ENCODE measurements at places on chromosomes 7 and 10. TPM values are rescaled to one million over a fixed set of nuclear protein-coding genes. Genes with fewer than 3 reads are reported as not detected.

- DNase-seq: no peak
- H3K4me1 ChIP-seq: no peaks in the 10 kb centered on the region
- H3K4me3 ChIP-seq: no peak overlapping the region
- H3K36me3 ChIP-seq: no peaks in the 10 kb centered on the region
- no peak overlapping the region for H3K27ac ChIP-seq
Observed at GRCh38 chr7:105298439-105298894, 90.3 kb downstream of the SRPK2 start.

GRCh38 chr10:51937308-51938140, 238.1 kb upstream of the CSTF2T start:
- no peaks in the 10 kb centered on the region for H3K36me3 ChIP-seq
- no peak overlapping the region for H3K27ac ChIP-seq
- H3K4me3 ChIP-seq: no peak overlapping the region
- no peaks in the 10 kb centered on the region for H3K4me1 ChIP-seq

DNA sequence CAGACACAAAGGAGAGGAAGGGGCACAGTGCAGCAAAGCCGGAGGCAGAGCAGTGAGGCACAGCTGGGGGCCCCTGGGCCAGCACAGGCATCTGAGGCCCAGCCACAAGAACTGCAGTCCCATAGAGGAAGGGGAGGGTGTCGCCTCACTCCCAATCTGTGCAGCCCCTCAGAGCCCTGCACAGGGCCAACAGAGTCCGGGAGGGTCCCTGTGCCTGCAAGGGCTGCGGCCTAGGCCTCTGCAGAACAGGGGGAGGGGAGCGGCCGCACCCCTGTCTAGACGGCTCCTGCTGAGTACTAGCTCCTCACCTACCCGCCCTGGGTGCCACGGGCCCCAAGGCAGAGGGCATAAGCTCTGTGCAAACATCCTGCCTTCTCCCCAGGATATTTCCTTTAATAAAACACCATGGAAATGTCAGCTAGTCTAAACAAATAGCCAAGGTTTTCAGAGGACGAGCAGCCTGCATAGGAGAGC, 32.4 kb upstream of the RET start:
- no peaks in the 10 kb centered on the region for H3K36me3 ChIP-seq
- H3K27ac ChIP-seq: no peak overlapping the region
- DNase-seq: no peak
- no peaks in the 10 kb centered on the region for H3K27me3 ChIP-seq
- H3K4me3 ChIP-seq: no peak overlapping the region
- H3K4me1 ChIP-seq: no peaks in the 10 kb centered on the region

DNA sequence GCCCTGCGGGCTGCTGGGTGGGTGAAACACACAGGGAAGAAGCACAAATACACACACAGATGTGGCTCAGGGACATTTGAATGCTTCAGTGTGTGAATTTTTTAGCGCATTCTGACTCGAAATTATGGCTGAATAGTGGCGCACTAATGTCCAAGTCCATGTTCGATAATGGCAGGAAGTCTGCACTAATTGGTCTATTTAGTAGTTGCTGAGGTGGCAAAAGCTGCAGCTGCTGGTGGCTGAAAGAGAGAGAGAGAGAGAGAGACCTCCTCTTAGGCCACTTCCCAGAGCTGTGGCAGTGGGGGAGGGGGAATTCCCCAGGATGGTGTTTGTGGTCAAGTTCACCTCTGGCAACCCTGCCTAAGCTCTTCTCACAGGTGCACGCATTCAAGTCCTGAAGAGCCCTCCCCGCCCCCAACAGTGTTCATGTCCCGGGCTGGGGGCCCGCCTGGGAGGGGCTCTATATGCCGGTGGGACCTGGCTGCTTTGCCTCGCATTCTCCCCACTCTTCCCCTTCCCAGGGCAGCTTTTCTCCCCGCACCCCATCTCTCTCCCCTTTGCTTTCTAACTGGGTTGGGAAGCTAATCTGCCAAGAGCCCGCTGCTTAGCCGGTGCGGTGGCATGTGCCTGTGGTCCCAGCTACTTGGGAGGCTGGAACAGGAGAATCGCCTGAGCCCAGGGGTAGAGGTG, 6.0 kb upstream of the MNX1 start:
- H3K4me3 ChIP-seq: no peak overlapping the region
- H3K4me1 ChIP-seq: peaks cover 6% of the 10 kb centered on the region
- H3K27me3 ChIP-seq: no peaks in the 10 kb centered on the region
- no peak for DNase-seq
- H3K36me3 ChIP-seq: no peaks in the 10 kb centered on the region

GRCh38 chr10:1050554-1050953, 1.6 kb upstream of the IDI1 start:
- H3K27me3 ChIP-seq: no peaks in the 10 kb centered on the region
- peaks cover 15% of the 10 kb centered on the region for H3K4me1 ChIP-seq
- DNase-seq: no peak
- H3K27ac ChIP-seq: peak overlapping the region; percentile 99
- no peaks in the 10 kb centered on the region for H3K36me3 ChIP-seq

GRCh38 chr10:131006458-131007256, 304.9 kb downstream of the TCERG1L start:
- no peak overlapping the region for H3K27ac ChIP-seq
- no peaks in the 10 kb centered on the region for H3K36me3 ChIP-seq

Gene EIF3A
- total RNA-seq: 91.2 TPM

GRCh38 chr10:119406601-119407253, 135.8 kb downstream of the RGS10 start:
- H3K36me3 ChIP-seq: no peaks in the 10 kb centered on the region
- DNase-seq: no peak
- no peak overlapping the region for H3K27ac ChIP-seq

- H3K4me3 ChIP-seq: no peak overlapping the region
- no peaks in the 10 kb centered on the region for H3K36me3 ChIP-seq
- no peak for DNase-seq
- peaks cover 10% of the 10 kb centered on the region for H3K4me1 ChIP-seq
- H3K27ac ChIP-seq: no peak overlapping the region
Observed at GRCh38 chr10:78297997-78298396, 264.3 kb downstream of the RPS24 start.

DNA sequence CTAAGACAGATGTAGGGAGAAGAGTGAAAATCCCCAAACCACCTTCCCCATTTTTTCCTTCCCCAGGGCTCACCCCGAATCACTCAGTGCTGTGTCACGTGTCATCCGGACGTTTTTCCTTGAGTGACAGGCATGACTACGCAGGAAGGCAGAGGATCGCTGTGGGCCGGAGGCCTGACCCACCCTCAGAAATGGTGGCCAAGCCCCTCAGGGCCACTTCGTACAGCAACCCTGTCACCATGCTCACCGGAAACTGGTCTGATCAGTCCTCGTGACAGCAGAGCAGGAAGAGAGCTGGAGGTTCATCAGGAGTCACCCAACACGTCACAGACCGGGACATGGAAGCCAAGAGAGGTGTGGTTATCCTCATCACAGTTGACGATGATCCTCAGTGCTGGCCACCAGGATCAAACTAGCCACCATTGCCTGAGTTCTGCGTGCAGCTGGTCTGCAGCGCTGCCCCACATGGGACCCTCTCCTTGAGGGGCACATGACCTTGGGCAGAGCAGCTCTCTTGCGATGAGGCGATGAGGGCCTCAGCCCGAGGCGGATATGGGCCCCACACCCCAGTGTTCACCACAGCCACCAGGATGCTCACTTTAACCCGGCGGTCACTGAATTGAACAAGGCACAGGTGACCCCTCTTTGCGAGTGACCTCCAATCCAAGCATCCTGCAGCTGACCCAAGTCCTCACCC, 99.3 kb upstream of the INSIG1 start:
- no peaks in the 10 kb centered on the region for H3K4me1 ChIP-seq

Gene WNT8B
- 0.37 TPM for total RNA-seq

DNA sequence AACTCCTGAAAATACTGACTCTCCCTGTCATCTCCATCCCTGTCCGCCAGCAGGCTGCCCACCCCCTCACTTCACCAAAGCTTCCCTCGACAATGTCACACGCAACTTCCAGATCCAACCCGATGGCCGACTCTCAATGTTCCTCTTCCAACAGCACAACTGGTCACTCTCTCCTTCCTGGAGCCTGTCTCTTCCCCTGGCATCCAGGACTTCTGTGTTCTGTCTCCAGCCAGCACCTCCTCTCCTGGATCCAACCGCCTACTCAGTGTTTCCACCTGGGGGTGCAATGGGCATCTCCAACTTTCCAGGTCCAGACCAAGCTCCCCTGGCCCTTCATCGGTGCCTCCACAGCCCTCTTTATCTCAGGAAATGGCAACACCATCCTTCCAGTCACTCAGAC, 8.6 kb downstream of the CPA5 start:
- no peak overlapping the region for H3K4me3 ChIP-seq
- H3K36me3 ChIP-seq: no peaks in the 10 kb centered on the region
- peaks cover 11% of the 10 kb centered on the region for H3K4me1 ChIP-seq
- H3K27ac ChIP-seq: no peak overlapping the region
- DNase-seq: no peak

Gene SLC39A12
- 0.47 TPM for total RNA-seq

DNA sequence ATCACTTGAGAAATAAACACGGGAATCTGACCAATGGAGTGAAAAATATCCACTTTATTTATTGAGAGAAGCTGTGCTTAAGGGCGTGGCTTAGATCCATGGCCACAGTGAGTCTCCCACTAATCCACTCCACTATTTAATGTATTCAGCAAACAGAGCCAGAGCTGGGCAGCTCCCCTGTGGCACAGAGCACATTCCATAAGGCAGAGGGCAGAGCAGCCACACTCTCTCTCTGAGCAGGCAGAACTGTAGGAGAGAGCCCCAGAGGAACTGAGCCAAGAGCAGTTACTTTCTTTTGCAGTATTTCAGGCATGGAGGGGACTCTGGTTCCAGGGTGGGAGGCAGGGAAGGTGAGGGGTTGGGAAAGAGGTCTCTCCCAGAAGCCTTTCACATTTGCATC, 106.0 kb downstream of the GALNT17 start:
- H3K36me3 ChIP-seq: no peaks in the 10 kb centered on the region
- H3K4me3 ChIP-seq: no peak overlapping the region
- H3K4me1 ChIP-seq: peaks cover 49% of the 10 kb centered on the region
- peak overlapping the region; percentile 80 for H3K27ac ChIP-seq

DNA sequence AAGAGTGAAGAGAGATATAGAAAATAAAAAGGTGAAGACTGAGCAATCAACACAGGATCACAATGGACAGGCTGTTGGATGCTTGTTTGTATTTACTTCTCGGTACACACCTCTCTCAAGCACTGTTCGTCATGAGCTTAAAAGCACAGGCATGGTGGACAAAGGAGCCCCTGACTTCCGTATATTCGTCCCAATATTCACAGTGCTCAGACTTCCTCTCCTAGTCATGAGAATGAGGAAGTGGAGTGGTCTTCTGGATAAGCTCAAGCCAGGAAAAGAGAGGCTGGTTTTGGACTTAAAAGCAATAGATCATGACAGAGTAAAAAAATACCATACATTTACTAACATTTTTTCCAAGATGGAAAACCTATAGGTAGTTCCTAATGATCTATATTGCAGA, 172.5 kb downstream of the SORCS1 start:
- H3K27me3 ChIP-seq: no peaks in the 10 kb centered on the region
- no peaks in the 10 kb centered on the region for H3K4me1 ChIP-seq
- no peak overlapping the region for H3K4me3 ChIP-seq

GRCh38 chr10:99234791-99235657, 628 bp downstream of the HPSE2 start:
- H3K27ac ChIP-seq: no peak overlapping the region
- no peaks in the 10 kb centered on the region for H3K36me3 ChIP-seq
- peak overlapping the region; percentile 50 for H3K4me3 ChIP-seq
- peaks cover 9% of the 10 kb centered on the region for H3K4me1 ChIP-seq
- DNase-seq: no peak

DNA sequence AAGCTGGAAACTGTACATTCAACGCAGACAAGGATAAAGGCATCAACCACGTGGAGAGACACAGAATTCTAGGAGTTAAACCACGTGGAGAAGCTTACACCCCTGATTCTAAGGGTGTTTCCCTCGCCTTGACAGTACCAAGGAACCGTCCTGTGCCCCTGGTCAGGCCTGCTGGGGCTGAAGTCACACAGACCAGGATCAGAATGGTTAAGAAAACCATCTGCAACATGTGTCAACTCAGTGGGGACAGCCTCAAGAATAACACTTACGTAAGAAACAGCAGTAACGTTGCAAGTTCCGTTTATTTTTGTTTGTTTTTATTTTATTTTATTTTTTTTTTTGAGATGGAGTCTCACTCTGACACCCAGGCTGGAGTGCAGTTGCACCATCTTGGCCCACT, 55.6 kb downstream of the CHST15 start:
- H3K27me3 ChIP-seq: no peaks in the 10 kb centered on the region
- no peak overlapping the region for H3K27ac ChIP-seq
- no peak for DNase-seq
- no peaks in the 10 kb centered on the region for H3K36me3 ChIP-seq

- no peaks in the 10 kb centered on the region for H3K36me3 ChIP-seq
- DNase-seq: peak; percentile 71
- H3K27ac ChIP-seq: no peak overlapping the region
- H3K4me3 ChIP-seq: peak overlapping the region; percentile 57
Observed at GRCh38 chr10:55631071-55631654, 729.9 kb downstream of the ZWINT start.

Gene PAX4
- 0.55 TPM for total RNA-seq

- no peak overlapping the region for H3K4me3 ChIP-seq
- H3K36me3 ChIP-seq: no peaks in the 10 kb centered on the region
- H3K27me3 ChIP-seq: no peaks in the 10 kb centered on the region
Observed at GRCh38 chr10:64873959-64874358, 1352.8 kb downstream of the REEP3 start.

Gene AOAH
- 4.6 TPM for total RNA-seq

GRCh38 chr7:135704698-135705097, 23.3 kb downstream of the SLC13A4 start:
- no peak for DNase-seq
- no peaks in the 10 kb centered on the region for H3K36me3 ChIP-seq
- H3K4me3 ChIP-seq: no peak overlapping the region
- no peaks in the 10 kb centered on the region for H3K27me3 ChIP-seq

Gene SPDYE16
- total RNA-seq: 0.68 TPM

All from testis (tissue), 5 donors.